ENCODE measurements at places on chromosomes 4 and X.

DNA sequence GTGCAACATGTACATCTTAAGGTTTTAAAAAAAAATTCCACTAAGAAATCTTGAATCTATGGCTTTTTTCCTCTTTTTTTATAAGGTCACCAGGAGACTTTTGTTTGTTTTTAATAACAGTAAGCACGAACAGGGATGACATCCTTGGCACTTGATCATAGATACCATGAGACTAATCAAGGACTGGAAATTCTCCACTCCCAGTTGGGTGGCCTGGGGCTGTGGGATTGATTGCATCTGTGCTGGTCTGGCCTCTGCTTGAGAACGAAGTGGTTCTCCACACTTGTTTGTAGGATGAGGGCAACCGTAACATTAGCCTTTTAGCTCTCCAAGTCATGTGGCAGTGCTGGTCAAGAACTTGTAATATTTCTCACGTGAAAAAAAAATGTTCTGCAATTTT, 35.4 kb downstream of the SNX25 start:
- DNase-seq = no peak

DNA sequence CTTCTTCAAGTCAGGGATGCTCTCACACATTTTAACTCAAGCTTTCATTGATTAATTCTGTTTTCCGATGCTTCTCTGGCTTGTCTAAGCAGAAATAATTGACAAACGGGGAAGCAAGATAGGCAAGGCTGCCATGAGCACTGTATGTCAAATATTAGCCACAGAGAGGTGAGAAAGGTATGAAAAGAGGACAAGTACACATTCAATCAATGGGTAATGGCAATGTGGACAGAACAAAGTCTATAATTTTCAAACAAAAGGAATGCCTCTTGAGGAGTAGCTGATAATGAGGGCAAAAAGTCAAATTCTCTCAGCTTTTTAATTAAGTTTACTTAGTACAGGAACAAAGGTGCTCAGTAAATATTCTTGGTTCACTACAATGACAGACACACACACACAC, 19.6 kb downstream of the COX7B2 start:
- no peak for DNase-seq

DNA sequence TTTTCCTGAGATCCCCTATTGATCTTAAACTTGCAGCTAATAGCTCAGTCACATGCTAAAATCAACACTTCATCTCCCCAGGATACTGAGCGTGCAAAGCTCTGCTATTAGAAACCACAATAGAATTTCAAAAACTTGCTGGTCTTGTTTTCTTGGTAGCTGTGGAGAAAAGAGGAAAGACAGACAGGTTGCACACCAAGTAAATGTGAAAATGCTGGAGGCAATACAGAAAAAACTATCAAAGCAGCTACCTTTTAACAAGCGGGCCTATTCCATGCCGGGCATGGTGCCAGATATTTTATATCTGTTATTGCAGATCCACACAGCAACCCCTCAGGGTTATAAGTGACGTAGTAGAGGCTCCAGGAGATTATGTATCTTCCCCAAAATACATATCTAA, 171.9 kb downstream of the DCTD start:
- no peak for DNase-seq

GRCh38 chr4:96383349-96383748, 543.5 kb downstream of the PDHA2 start:
- no peak for DNase-seq

DNA sequence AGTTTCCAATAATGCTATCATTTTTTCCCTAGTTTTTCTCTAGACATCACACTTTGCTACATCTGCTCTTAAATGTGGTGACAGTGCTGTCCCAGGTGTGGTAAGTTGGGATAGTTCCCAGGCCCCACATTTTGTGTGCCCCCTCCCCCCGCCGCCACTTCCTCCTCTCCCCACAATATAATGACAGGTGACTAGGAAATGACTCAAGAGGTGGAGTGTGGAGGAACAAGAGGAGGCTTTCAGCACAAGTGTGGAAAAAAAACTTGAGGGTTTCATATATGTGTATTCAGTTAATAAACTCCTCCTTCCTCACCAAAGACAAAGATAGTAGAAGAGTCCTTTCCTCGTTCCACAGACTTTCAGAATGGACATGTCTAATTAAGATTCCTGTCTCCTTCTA, 18.3 kb upstream of the IL21 start:
- DNase-seq = no peak

DNA sequence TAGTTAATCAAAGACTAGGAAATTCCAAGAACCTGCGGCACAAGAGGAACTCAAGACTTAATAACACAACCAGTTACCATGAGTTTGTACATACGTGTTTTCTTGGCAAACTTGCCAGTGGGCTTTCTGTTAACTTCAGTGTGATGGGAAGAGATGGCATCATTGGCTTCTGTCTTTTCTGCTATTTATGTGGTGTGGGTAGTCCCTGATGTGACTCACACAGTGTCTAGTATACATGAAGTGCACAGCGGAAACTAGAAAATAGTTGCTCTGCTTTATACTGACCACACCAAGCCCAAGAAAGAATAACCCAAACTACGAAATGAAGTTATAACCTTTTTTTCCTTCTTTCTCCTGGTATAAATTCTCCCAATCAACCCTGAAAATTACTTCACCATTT, 24.5 kb downstream of the DAPP1 start:
- DNase-seq = no peak

GRCh38 chr4:46491455-46491854, 101.5 kb upstream of the GABRA2 start:
- DNase-seq = no peak
